ENCODE measurements at places on chromosomes 5 and 9.

DNA sequence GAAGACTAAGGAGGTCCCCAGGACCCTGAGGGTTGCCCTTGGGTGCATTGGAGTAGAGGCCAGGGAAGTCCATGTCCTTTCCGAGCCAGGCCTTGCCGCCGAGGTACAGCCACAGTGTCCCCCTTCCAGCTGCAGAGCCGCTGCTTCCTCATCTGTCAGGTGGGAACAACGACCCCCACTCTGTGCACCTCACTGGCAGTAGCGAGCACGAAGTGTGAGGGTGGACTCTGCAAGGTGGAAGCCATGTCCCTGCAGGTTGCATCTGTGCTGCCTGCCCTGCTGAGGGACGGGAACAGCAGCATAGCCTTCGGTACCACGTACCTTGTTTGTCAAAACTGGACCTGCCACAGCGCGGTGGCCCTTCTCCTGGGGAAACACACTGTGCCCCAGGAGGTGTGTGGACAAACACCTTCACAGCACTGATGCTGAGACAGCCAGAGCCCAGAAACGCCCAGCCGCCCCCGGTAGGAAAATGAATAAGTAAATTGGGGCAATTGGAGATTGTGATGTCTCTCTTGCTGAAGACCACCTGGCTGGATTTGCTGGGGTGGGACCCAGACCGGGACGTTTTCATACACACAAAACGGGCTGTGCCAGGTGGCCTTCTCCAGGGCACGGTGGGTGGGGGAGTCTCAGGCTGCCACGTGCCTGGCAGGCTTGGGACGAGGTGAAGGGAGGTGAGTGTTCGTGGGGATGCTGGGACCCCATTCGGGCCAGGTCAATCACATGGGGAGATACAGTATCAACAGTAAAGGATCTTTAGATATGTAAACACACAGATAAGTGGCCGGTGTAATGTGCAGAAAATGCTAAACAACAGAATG lies 157.3 kb downstream of the RXRA start:
- no peak for DNase-seq

DNA sequence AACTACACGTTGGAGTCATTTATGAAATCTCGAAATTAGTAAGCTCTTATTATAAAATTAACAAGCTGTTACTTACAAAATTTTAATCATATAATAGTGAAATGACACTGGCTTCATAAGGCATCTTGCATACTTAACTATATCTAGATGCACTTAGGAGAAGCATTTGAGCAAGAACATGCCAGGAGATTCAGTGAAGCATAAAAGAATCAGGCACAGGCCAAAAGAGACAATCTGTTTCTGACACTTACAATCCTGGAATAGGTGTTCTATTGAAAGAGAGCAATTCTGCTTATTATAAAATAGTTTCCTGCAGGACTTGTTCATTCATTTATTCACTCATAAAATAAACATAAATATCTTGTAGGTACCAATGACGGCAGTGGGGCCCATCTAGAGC lies 1152.2 kb upstream of the CDH6 start:
- DNase-seq, result no peak

DNA sequence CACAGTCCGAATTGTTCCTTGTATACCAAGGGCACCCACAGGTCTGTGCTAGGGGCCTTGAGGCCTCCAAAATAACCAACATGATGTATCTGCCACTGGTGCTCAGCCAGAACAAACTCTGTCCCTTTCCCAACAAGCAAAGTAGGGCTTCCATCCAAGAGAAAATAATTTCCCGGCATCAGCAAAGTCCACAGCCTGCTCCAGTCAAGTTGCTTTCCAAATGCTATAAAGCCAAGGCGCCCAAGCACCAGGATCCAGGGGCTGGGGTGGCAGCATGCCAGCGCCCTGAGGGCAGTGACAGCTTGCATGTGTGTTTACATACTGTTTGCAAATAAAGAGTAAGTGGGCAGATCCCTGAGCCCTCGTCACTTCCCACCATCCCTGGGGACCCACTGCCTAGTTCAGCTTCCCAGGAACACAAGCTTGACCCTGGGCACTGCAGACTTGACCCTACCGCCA lies 155.9 kb downstream of the ERCC6L2 start:
- no peak for DNase-seq

GRCh38 chr9:134162926-134163370 lies 1.4 kb downstream of the RNU6ATAC start:
- no peak for DNase-seq

DNA sequence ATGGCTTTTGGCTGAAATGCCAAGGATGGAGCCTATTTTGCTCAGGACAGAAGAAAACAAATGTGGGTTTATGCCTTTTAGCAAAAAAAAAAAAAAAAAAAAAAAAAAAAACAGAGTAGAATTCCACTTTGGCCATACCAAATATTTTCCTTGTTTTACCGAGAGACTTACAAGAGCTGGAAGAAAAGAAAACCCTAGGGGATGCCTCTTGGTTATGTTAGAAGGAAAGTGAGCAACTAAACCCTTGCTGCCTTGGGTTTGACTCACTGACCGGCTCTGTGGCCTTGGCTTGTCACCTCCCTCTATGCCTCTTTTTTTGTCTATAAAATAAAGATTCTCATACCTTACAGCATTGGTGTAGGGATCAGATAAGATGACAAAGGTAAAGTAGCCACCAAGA lies 69.6 kb upstream of the ABCA1 start:
- no peak for DNase-seq
